ENCODE measurements at places on chromosomes 3 and 15. TPM values are rescaled to one million over a fixed set of nuclear protein-coding genes. Genes with fewer than 3 reads are reported as not detected.

SOX2 gene
- not detected for total RNA-seq

CPNE9 gene
- total RNA-seq = not detected

SNURF gene
- 36.7 TPM for total RNA-seq

KNG1 gene
- not detected for total RNA-seq

MORC1 gene
- not detected for total RNA-seq

NRG4 gene
- not detected for total RNA-seq

EOMES gene
- 1.3 TPM for total RNA-seq

MAGEL2 gene
- total RNA-seq = not detected

ZPLD1 gene
- 0.22 TPM for total RNA-seq

CTXN2 gene
- not detected for total RNA-seq

SERINC4 gene
- total RNA-seq = not detected
